ENCODE measurements at places on chromosomes 4 and X.

- no peak for DNase-seq
These were observed 408.4 kb upstream of the EMCN start for GRCh38 chr4:100926039-100926717.

GRCh38 chr4:66160606-66161005, 490.3 kb upstream of the EPHA5 start:
- DNase-seq: no peak

GRCh38 chrX:102651242-102652011, at the start of gene GPRASP1:
Gene GPRASP1 (plus strand): TSS chrX:102651483. CDS start chrX:102653914, 2,431 bp downstream.
- peak; percentile 47 for DNase-seq

- no peak for DNase-seq
These were observed 107.3 kb upstream of the PRDX4 start for GRCh38 chrX:23559975-23560374.

DNA sequence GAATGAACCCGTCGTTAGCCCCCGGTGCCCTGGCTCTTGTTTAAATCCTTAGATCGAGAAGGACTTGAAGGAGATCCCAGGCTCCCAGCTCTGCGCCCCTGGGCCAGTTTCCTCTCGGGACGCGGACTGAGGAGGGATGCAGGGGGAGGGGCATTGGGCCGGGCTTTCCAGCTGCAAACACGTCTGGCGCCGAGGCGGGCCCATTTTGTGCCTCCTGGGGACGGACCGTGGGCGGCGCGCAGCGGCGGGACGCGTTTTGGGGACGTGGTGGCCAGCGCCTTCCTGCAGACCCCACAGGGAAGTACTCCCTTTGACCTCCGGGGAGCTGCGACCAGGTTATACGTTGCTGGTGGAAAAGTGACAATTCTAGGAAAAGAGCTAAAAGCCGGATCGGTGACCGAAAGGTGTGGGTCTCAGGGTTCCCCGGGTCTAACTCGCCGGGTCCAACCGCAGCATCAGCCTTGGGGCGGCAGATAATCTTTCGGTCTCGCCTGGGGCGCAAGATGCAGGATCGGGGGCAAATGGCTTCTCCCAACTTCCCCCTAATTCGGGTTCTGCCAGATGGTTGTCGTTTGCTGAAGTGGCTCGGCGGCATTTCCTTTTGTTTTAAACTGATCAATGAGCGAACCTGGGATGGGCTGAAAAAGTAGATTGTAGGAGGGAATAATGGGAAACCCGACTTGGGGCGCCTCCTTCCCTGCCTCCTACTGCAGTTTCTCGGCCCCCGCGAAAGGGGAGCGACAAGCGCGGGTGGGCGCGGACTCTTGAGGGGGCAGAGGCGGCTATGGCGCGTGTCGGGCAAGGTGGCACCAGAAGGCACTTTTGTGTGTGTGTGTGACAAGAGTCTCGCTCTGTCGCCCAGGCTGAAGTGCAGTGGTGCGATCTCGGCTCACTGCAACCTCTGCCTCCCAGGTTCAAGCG, 2.9 kb downstream of the PDGFRA start:
- peak; percentile 42 for DNase-seq

GRCh38 chrX:78693012-78693411, 33.9 kb upstream of the RTL3 start:
- no peak for DNase-seq

- no peak for DNase-seq
These were observed 96.2 kb downstream of the PJA1 start for GRCh38 chrX:69069086-69069445.

DNA sequence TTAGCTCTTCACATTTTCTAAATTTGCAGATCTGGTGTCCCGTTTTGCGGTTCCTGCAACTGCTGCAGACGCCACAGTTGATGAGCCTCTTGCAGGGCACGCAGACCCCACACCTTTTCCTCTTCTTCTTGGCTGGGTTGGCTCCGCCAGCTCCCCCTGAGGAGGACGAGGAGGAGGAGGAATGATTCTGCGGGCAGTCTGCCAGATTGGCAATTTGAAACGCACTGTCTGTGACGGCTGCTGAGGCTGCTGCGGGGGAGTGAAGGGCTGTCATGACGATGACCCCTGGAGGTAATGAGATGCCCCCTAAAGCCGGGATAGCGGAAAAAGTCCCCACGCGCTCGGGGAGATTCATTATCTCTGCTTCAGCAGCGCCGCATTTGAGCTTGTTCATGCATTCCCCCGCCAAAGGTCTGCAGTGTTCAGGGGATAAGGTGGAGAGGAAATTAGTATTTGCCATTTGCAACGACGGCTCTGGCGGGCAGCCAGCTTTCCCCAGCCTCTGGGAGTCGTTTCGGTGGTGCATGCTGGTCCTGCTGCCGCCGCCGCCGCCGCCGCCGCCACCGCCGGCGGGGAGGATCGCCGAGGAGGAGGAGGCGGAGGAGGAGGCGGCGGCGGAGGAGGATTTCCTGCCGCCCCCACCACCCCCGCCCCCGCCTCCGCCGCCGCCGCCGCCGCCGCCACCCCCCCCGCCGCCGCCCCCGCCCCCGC, 3.8 kb downstream of the CXXC4 start:
- DNase-seq: peak; percentile 76

DNA sequence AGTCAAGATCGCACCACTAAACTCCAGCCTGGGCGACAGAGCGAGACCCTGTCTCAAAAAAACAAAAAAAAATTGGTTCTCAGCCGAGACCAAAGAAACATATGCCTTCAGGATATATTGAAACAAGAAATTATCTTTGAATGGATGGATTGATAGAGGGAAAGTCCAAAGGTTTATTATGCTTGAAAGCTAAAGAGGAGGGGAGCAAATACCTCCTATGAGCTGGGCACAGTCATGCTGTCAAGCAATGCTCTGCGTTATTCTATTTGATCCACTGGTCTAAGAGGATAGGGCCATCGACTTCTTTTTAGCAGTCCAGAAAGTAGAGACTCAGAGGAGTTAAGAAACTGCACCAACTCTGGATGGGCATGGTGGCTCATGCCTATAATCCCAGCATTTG, 85.9 kb upstream of the SLC34A2 start:
- DNase-seq: no peak

DNA sequence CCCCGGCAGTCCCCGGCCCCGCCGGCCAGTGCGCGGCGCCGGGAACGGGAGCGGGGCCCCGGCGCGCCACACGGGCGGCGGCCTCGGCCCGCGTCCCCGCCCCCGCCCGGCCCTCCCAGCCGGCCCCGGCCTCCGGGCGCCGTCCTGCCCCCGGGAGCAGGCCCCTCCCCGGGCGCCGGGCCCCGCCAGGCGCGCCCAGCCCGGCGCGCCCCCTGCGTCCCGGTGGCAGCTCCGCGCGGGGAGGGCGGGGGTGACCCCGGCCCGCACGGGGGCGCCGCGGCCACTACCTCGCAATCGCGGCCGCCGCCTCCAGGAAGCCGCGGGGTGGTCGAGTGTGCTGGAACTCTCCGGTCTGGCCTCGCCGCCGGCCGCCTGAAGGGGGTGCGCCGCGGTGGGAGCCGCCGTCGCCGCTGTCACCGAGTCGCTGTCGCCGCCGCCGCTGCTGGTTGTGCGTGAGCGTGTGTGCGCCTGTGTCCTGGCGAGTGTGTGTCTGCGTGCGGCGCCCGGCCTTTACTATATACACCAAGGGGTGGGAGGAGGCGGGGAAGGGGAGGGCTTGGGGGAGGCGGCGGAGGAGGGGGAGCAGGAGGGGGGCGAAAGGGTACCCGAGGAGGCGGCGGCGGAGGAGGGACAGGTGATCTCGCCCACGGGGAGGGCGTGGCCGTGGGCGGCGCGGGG, at the start of gene RAI2:
Gene RAI2, minus strand, starts transcription at position 488 of the 678 bp plus-strand sequence. CDS start 59,288 bp downstream, outside the sequence.
- peak; percentile 46 for DNase-seq

DNA sequence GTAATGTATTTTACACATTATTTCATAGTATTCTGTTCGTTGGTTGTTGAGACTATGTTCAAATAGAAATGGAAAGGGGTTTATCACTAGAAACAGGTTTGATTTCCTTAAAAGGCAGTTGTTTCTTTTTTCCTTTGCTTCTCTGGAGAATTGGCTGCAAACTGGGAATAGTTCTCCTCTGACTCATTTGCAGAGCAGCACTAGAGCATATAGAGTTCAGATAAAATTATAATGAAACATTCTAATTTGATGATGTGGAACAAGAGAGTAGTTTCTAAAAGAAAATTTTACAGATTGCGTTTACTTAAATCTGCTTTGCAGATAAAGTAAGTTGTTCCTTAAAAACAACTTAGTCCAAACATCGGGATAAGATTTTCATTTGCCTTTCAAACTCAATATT, 29.7 kb downstream of the SYNPO2 start:
- no peak for DNase-seq

- no peak for DNase-seq
These were observed at the start of gene BMP3 for GRCh38 chr4:81030061-81030980. Gene BMP3 (plus strand): TSS chr4:81030708. CDS start chr4:81031285, 577 bp downstream.

DNA sequence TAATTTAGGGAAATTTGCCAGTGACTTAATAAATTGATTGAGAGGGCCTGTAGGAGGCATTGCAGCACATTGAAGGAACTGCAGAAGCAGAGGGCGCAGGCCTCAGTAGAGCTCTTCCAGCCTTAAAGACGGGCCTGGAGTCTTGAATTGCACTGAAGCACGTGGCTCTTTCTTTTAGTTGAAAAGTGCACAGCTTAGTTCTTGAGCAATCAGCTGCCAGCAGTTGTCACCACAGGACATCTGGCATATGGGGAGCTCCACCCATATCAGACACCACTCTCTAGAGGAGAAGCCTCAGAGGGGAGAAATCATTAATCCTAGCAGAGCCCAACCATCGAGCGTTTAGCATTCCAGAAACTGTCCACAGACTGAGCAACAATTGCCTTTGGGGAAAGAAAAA, 16.0 kb upstream of the FGF16 start:
- DNase-seq: no peak

- DNase-seq: no peak
These were observed 13.9 kb downstream of the LCORL start for GRCh38 chr4:18007625-18008024.

- DNase-seq: no peak
These were observed 2.9 kb upstream of the TLR6 start for GRCh38 chr4:38859501-38859900.

GRCh38 chr4:106527316-106527715, 158.7 kb upstream of the GIMD1 start:
- no peak for DNase-seq

- no peak for DNase-seq
These were observed 66.5 kb upstream of the TMEM184C start for GRCh38 chr4:147550626-147551246.

GRCh38 chrX:47184486-47184885, 9.1 kb upstream of the UBA1 start:
- DNase-seq: peak; percentile 14
